ENCODE measurements at places on chromosomes 13 and 19.

DNA sequence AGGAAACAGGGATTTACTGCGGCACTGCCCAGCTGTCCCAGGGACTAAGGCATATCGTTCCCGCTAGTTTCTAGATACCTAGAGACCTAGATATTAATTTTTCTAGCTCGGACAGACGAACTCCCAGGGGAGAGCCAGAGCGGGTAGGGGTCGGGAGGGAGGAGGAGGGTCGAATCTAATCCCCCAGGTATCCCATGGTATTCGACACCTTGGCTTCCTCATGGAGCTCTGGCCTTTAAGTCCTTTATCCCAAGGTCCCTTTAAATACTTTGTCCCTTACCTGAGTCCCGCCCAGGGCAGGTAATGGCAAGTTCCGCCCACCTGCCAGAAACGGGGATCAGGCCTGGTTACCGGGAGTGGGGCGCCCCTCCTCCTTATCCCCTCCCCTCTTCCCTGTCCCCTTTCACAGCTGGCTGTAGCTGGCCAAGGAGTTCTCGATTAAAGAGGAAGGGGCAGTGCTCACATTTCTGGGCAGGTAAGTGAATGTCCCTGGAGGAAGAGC lies at the start of gene PRRG2:
Gene PRRG2 (plus strand): TSS at position 310 of the 502 bp plus-strand sequence. CDS start 1,904 bp downstream, outside the sequence.
- no peak for DNase-seq

GRCh38 chr13:66675620-66676019 lies 554.5 kb downstream of the PCDH9 start:
- no peak for DNase-seq

GRCh38 chr13:47480951-47481350 lies 520.1 kb downstream of the SUCLA2 start:
- DNase-seq = peak; percentile 11

DNA sequence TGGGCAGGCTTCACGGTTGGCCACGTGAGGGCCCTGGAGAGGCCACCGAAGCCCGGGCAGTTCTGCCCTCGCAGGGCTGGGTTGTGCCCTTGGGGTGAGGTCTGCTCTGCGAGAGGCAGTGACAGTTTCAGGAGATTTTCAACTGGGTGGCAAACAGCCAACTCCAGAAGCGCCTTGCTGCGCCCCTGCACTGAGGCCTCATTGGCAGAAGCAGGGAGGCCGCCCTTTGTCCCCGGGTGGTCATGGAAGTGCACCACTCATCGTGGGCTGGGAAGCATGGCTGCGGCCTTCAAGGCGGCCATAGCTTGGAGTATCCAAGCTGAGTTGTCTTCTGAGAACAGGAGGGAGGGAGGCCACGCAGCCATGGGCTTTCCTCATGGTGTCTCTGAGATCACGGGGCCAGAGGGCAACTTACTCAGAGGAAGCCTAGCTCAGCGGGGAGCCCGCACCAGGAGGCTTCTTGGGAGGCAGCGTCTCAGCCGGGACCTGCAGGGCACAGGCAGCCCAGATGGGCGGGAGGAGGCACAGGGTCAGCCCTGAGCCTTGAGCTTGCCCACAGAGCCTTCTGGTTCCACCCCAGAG lies 14.8 kb downstream of the PLEKHJ1 start:
- DNase-seq = peak; percentile 25

- no peak for DNase-seq
Measured at GRCh38 chr13:91196958-91197357, 150.5 kb upstream of the MIR17HG start.

- DNase-seq = no peak
Measured at GRCh38 chr19:15241259-15241910, 9.1 kb upstream of the EPHX3 start.

DNA sequence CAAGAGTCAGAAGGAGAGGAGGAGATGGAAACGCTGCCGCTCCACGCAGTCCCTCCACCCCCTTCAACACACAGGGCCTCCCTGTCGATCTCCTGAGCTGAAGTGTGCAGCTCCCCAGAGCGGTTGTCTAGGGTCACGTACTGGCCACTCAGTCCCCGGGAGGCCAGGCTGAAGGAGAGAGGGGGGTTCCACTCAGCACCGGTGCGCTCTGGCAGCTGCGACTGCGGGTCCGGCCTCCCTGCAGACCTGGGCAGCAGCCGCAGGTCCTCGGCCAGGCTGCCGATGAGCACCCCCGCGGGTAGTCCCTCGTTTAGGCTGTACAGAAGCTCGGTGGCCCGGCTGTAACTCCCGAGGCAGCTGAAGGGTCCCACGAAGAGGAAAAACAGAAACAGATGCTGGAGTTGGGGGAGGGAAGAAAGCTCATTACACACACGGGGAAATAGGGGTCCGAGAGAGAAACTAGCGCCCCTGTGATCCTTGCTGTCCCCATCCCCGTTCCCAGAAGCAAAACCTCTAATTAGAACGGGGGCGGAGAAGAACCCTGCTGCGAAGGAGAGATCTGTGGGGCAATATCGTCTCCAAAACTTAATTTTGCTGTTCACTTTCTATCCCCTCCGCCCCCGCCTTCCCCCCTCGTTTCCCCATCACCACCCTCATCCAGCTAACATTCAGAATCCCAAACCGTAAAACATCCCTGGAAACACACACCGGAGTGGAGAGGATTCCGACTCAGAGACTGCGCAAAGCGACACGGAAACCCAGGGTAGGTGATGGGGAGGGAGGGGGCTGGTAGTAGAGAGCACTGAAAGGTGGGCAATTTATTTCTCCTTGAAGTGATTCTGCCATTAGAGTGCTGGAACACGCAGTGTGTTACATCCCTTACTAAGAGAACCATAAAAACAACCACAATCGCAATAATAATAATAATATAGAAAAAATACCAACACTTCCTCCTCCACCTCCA lies 1.8 kb downstream of the PCDH20 start:
- no peak for DNase-seq

- no peak for DNase-seq
Measured at GRCh38 chr13:76380446-76381065, 505.6 kb downstream of the KCTD12 start.

DNA sequence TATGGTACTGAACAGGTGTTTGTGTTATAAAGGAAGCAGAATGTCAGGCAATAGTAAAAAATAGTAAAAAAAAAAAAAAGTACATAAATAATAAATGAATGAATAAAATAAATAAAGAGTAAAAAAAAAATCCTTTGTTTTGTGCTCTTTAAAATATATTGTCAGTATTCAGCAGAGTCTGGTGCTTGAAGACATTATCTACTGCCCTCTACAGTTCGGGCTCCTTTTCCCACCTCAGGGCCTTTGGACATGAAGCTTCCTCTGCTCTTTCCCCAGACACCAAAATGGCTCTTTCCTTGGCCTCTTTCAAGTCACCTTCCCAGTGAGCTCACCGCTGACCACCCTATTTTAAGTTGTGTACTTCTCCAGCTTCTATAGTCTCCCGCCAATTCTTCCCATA lies 137.5 kb downstream of the TNFRSF19 start:
- DNase-seq = peak; percentile 37
